ENCODE measurements at places on chromosomes 7 and 10. TPM values are rescaled to one million over a fixed set of nuclear protein-coding genes. Genes with fewer than 3 reads are reported as not detected.

Gene CXCL12
- not detected for polyA plus RNA-seq

Gene ZNF37A
- 8.7 TPM for polyA plus RNA-seq

Gene CNPY1
- not detected for polyA plus RNA-seq

Gene TAS2R41
- polyA plus RNA-seq = not detected

Gene SAP25
- 0.21 TPM for polyA plus RNA-seq

Gene ZWINT
- 37.4 TPM for polyA plus RNA-seq

Gene ADAMTS14
- polyA plus RNA-seq = 0.09 TPM

Gene LGI1
- polyA plus RNA-seq = not detected
